CD4-positive, alpha-beta T cell (primary cell): ENCODE measurements at places on chromosomes 11 and 22. TPM values are rescaled to one million over a fixed set of nuclear protein-coding genes. Genes with fewer than 3 reads are reported as not detected.

DNA sequence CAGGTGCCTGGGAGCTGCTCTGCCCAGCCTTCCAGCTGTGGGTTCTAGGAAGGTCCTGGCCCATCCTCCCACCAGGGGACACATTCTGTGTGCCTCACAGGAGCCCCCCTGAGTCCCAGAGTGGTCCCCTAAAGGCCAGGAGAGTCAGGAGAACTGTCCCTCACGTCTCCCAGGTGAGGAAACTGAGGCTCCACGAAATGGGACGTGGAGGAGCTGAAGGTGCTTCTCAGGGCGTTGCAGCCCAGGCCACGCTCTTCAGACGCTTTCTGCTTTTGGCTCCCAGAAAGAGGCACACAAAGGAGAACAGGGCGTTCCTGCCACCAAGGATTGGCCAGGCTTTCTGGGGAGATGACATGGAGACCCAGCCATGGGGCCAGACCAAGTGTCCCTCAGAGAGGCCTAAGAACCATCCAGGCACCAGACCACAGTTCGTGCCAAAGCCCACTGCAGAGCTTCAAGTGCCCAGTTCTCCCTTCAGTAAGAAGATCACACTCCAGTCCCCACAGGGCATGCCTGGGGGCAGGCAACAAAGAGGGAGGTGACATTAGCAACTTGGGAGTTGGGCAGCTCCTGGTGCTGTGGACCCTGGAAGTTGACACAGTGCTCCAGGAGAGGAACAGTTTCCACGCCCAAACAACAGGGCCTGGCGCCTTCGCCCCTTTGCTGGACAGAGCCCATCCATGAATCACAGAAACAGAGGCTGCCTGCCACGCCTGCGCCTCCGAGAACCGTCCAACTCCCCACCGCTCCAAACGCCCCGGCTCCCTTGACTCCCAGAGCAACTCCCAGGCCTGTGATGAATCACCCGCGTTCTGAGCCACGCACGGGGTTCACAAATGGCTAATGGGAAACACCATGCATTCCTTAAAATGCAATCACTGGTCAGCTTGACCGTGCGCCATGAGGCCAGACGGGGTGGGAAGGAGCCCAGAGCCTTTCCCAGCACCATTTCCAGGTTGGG lies 589.2 kb downstream of the BRD1 start:
- peaks cover 2% of the 10 kb centered on the region for H3K27me3 ChIP-seq
- no peaks in the 10 kb centered on the region for H3K4me1 ChIP-seq
- H3K27ac ChIP-seq: no peak overlapping the region

DNA sequence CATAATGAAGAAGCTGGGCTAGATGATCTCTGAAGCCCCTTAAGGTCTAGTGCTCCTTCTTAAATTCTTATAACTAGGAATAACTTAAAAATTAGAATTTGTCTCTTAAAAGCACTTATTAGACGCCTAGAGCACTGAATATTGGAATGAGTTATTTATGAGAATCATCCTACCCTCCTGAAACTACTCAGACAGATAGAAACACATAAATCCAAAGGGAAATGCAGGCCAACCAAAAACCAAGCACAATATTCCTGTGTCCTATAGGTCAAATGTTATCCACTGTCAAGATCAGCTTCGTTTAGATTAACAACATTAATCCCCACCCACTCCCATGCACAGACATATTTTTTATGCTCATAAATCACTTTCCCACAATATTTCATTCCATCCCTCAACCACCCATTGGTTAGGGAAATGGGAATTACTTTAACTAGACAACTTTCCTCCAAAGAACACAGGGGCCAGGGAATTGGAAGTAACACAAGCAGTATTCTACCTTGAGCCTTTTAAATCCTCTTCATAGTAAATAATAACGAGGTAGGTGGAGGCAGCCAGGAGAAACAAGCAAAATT lies 87.1 kb downstream of the CD44 start:
- H3K27me3 ChIP-seq: no peaks in the 10 kb centered on the region
- H3K4me1 ChIP-seq: peaks cover 8% of the 10 kb centered on the region
- no peak overlapping the region for H3K4me3 ChIP-seq

- no peak for DNase-seq
- H3K27ac ChIP-seq: no peak overlapping the region
- H3K27me3 ChIP-seq: no peaks in the 10 kb centered on the region
- no peak overlapping the region for H3K4me3 ChIP-seq
Measured at GRCh38 chr11:47860536-47860935, 12.4 kb upstream of the NUP160 start.

DNA sequence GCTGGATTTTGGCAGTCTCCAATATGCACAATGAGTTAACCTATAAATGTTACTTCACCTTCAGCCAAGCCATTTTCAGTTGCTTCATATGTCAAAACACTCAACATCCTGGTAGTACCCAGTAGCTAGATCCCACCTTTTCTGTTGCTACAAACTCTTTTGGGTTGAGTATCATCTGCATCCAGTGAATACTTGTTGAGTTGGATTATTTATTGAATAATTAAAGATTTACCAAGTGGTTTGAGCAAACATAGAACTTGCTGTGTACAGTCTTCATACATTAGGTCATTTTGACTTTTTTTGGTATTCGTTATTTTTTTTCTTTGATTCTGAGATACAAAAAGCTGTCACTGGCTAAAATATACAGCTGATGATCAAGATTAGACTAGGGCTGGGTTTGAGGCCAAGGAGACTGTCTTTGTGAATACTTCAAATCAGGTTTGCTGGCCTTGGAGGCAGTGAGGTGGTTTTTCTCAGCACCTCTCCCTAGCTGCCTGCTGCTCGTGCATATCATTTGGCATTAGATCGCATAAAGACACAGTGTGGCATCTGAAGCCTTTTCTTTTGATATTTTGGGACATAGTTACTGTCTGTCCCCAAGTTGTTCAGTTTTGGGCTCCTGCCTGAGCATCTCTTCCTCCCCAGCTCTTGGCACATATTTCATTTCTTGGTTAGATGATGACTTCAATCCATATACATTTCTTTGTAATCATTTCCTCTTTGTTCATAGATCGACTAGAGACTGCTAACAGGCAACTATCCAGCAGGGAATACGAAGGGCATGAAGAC lies 62.8 kb downstream of the AMOTL1 start:
- H3K27ac ChIP-seq: no peak overlapping the region
- H3K27me3 ChIP-seq: no peaks in the 10 kb centered on the region
- H3K4me1 ChIP-seq: no peaks in the 10 kb centered on the region
- no peak overlapping the region for H3K4me3 ChIP-seq
- DNase-seq: no peak

DNA sequence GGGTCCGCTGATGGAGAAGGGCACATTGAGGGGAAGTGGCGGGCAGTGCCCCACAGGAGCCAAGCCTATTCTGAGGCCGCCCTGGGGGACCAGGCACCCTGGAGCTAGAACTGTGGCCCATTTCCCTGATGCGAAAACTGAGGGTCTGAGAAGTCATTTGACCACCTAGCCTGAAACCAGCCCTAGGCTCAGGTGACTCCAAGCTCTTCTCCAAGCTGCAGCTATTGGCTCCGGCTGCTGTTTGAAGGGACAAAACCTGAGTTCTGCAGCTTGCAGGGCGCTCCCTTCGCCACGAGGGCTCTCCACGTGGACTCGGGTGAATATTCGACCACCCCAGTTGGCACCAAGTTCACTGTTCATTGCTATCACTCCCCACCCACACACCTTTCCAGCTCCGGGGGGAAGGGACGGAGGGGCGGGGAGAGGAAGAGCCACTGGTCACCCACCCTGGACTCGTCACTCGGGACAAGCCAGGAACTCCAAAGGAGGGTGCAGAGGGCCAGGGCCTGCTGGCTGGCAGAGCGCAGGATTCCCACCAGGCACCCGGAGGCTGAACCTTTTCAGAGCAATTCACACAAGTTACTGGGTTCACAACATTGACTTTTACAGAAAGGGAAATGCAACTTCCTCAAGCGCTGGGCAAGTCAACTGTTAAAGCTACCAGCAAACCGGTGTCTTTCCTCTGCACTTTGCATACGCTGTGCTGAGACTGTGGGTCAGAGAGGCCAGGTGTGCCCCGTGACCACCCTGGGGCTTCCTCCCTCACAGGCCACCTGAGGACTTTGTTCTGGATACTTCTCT lies 1.1 kb upstream of the RAC2 start:
- no peak for DNase-seq
- H3K27me3 ChIP-seq: no peaks in the 10 kb centered on the region
- H3K36me3 ChIP-seq: peaks cover 15% of the 10 kb centered on the region
- H3K4me1 ChIP-seq: peaks cover 53% of the 10 kb centered on the region
- H3K4me3 ChIP-seq: peak overlapping the region; percentile 100

GRCh38 chr22:18071968-18072310 lies 5.9 kb upstream of the PEX26 start:
- no peak overlapping the region for H3K4me3 ChIP-seq
- no peaks in the 10 kb centered on the region for H3K36me3 ChIP-seq
- H3K27ac ChIP-seq: no peak overlapping the region
- no peak for DNase-seq
- peaks cover 9% of the 10 kb centered on the region for H3K4me1 ChIP-seq

DNA sequence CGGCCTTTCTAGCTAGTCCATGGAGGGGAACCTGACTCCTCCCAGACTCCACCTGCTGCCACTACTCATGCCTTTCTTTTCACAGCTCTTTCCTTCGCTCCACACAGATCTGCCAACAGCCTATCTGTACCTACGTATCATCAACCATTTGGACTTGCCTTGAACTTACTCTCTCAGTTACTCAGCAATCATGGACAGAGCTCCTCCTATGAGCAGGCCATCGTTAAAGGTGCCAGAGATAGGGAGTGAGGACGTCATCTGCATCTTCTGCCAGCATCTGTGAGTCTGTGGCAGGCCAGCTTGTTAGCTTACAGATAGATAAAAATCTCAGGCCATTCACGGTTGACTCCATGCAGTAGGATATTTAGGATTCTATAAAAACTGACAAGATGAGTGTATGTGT lies 162.9 kb upstream of the ZBED5 start:
- H3K4me3 ChIP-seq: no peak overlapping the region
- H3K27ac ChIP-seq: no peak overlapping the region
- H3K4me1 ChIP-seq: no peaks in the 10 kb centered on the region
- no peak for DNase-seq
- H3K36me3 ChIP-seq: no peaks in the 10 kb centered on the region
- no peaks in the 10 kb centered on the region for H3K27me3 ChIP-seq

DNA sequence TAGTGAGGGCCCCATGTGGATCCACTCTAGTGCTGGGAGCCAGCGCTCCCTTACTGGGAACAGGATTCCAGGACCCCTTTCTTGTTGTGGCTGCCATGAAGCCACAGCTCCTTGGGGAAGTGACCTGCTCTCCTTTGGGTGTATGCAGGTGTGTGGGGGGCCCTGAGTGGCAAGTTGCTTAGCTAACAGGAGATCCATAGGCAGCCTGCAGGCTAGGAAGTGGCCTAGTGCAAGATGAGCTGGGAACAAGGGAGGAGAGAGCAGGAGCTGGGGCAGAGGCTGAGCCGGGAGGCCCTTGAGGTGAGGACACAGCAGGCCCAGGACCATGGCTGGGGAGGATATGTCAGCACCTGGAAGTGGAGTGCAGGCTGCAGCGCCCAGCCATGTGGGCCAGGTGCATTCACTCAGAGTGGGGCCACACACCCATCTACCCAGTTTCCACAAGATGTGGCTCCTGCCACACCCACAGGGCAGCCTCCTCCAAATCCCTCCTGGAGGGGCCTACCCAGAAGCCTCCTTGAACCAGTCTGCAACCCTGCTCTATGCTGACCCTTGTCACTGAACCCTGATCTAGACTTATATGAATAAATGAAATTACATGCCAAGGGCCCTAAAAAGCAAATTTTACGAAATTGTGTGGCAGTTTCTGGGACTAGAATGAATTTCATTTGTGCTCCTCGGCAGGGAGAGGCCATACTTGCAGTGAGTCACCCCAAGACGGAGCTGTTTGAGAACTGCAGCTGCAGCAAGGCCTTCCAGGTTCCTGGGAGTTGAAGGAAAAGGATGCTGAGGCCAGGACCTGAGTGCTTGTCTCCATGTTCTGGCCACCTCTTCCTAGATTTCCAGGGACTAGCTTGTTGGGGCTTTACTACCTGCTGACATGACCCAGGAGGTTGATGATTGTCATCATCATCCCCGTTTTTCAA lies 3.2 kb downstream of the THAP7 start:
- no peaks in the 10 kb centered on the region for H3K27me3 ChIP-seq
- DNase-seq: no peak
- peaks cover 54% of the 10 kb centered on the region for H3K36me3 ChIP-seq
- H3K27ac ChIP-seq: no peak overlapping the region

DNA sequence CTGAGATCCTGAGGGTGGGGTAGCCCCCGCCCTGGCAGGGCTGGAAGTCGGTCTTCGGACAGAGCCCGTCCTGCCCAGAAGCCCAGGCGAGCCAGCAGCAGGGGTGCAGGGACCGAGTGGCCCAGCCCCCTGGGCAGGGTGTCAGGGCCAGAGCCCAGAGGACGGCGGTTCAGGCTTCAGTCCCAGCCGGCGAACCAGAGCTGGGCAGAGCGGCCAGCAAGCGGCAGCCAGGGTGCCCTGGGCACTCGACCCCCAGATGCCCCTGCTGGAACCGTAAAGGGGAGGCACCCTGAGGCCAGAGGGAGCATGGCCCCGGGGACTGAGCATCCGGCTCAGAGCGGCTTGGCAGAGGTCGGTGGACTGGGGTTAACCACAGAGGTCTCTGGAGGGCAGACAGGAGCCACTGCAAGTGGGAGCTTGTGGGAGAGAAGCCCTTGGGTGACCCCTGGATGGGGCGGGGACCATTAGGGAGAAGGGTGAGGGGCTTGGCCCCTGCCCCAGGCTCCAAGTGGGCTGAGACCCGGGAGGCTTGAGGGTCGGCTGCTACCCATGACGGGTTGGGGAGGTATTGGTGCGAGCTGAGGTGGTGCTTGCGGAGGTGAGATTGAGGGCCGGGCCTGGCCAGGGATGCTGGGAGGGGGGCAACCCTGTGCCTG lies 15.9 kb downstream of the LSP1 start:
- no peaks in the 10 kb centered on the region for H3K36me3 ChIP-seq
- H3K27me3 ChIP-seq: no peaks in the 10 kb centered on the region
- DNase-seq: no peak

DNA sequence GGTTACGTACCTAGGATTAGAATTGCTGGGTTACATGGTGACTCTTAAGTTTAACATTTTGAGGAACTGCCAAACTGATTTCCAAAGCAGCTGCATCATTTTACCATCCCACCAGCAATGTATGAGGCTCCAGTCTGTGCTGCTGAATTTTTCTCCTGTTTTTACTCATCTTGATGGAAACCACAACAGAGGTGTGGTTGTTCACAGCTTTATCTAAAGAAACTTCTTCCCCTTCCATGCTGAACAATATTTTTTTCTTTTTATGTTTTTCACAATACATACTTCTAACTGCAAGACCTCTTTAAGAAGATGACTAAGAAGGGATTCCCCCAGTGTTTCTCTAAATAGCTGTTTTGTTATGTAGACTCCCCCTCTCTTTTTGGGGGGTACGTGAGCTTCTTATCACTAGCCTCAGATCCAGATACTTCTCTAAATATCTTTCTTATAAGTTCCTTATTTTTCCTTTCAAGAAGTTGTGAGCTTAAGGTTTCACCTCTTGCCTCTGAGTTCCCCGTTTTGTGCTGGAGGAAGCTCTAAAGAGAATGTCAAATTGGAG lies 24.0 kb downstream of the TCP11L1 start:
- no peak for DNase-seq
- no peak overlapping the region for H3K4me3 ChIP-seq
- no peaks in the 10 kb centered on the region for H3K27me3 ChIP-seq
- H3K27ac ChIP-seq: no peak overlapping the region
- peaks cover 43% of the 10 kb centered on the region for H3K36me3 ChIP-seq

GRCh38 chr22:45885941-45886395 lies 91.0 kb downstream of the WNT7B start:
- H3K27me3 ChIP-seq: peaks cover 41% of the 10 kb centered on the region
- H3K27ac ChIP-seq: no peak overlapping the region

GRCh38 chr11:130732476-130732875 lies 183.8 kb downstream of the SNX19 start:
- H3K4me1 ChIP-seq: no peaks in the 10 kb centered on the region
- no peaks in the 10 kb centered on the region for H3K36me3 ChIP-seq
- no peak for DNase-seq
- no peaks in the 10 kb centered on the region for H3K27me3 ChIP-seq

Gene KIF18A
- 3.4 TPM for total RNA-seq

Gene MED17
- total RNA-seq: 63.6 TPM

Gene ZNF214
- total RNA-seq: not detected

Gene CTSW
- total RNA-seq: 20.6 TPM
